ENCODE measurements at places on chromosomes 2 and 18. TPM values are rescaled to one million over a fixed set of nuclear protein-coding genes. Genes with fewer than 3 reads are reported as not detected.

Gene PRKAG3
- not detected for total RNA-seq

Gene ASXL3
- 0.47 TPM for total RNA-seq

Gene NEUROD1
- not detected for total RNA-seq

Gene HRH4
- total RNA-seq = not detected

Gene ABCG5
- not detected for total RNA-seq

Measured in glomerular endothelial cell (primary cell).